ENCODE measurements at places on chromosomes 4 and X. TPM values are rescaled to one million over a fixed set of nuclear protein-coding genes. Genes with fewer than 3 reads are reported as not detected.

IQCM gene
- not detected for total RNA-seq

MAGEE2 gene
- not detected for total RNA-seq

SPANXC gene
- total RNA-seq = not detected

FREM3 gene
- total RNA-seq = not detected

NUDT6 gene
- total RNA-seq = 9.2 TPM

CLIC2 gene
- 0.52 TPM for total RNA-seq

ARMCX1 gene
- total RNA-seq = 0.41 TPM

SH2D1A gene
- total RNA-seq = 47.7 TPM

Data from T-helper 2 cell treated with Interferon-gamma antibody and Interleukin-4, amounts not matched to agents 100 ng/mL and 5 ng/mL, for 36 hours (primary cell).